ENCODE measurements at places on chromosomes 1 and 21.

- no peak for DNase-seq
These were observed 292.5 kb downstream of the TTLL7 start for GRCh38 chr1:83706354-83706938.

- DNase-seq, result no peak
These were observed 5.8 kb downstream of the CSRP1 start for GRCh38 chr1:201501144-201501543.

GRCh38 chr21:41373253-41373652 is 11.4 kb downstream of the MX2 start:
- no peak for DNase-seq

DNA sequence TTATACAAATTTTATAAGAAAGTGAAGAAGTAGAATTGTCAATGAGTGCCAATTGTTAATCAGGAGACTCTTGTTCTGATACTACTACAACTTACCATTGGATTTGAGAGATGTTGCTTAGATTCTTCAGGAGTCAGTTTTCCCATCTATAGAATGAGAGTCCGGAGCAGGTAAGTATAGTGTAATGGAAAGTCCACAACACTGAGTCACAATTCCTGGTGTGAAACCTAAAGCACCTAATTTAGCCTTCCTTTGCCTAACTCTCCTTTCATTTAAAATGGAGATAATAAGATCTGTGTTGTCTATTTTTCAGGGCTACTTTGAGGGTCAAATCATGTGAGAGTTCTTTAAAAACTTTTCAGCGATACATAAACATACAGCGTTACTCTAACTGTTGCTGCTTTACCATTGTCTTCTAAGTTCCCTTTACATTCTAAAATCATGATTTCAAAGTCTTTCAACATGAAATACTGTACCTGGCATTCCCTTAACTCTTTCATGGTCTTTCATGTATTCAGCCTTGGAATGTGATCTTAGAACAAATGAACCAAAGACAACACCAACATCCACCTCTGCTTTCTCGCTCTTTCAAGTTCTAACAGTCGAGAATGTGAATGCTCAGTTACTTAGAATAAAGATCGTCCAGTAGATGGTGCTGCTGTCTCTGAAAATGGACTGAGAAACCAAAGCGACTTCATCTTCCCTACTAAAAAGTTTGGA is 90.9 kb downstream of the SLC30A10 start:
- DNase-seq, result no peak

GRCh38 chr1:224507771-224508523 is 73.3 kb upstream of the WDR26 start:
- no peak for DNase-seq

- DNase-seq, result no peak
These were observed 76.1 kb upstream of the HOOK1 start for GRCh38 chr1:59738591-59739015.

GRCh38 chr1:236944556-236944955 is 59.7 kb downstream of the MT1HL1 start:
- no peak for DNase-seq

DNA sequence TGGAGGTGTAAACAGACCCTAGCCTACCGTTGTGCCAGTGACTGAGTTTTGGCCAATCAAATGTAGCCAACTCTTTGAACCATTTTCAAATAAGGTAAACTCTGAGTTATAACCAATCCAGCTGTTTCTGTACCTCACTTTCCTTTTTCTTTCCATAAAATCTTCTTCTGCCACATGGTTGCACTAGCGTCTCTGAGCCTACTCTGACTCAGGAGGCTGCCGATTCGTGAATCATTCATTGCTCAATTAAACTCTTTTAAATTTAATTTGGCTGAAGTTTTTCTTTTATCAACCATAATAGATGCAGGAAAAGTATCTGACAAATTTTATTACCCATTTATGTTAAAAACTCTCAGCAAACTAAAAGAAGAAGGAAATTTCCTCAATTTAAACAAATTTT is 111.5 kb upstream of the LYPLAL1 start:
- no peak for DNase-seq

DNA sequence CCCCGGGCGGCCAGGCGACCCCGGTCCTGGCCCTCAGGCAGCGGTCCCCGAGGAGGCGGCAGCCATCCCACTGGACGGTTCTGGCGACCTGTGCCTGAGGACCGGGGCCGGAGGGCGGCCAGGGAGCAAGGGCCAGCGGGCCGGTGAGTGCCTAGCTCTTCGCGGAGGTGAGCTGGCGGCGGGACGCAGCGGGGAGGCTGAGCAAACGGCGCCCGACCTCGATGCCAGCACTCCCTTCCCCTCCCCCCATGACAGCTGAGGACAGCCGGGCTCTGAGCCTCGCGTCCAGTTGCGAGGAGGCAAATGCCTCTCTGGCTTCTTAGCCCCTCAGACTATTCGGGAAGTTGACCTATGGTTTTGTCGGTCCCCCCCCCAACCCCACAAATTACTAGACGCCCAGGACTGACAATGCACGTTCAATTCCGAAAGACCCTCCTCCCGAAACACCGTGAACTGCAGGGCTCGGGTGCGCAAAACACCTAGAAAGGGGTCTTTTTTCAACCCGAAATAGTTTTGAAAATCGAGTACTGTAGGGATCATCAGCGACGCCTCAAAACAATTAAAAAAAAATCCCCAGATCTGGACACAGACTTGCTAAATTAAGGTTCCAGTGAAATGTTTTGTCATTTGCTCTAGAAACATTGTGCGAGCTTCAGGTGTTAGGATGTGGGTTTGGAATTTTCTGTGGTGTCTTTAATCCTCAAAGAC is 8.3 kb downstream of the CDKN2C start:
- DNase-seq, result no peak

GRCh38 chr1:33146003-33146402 is 35.8 kb downstream of the TRIM62 start:
- DNase-seq, result no peak

DNA sequence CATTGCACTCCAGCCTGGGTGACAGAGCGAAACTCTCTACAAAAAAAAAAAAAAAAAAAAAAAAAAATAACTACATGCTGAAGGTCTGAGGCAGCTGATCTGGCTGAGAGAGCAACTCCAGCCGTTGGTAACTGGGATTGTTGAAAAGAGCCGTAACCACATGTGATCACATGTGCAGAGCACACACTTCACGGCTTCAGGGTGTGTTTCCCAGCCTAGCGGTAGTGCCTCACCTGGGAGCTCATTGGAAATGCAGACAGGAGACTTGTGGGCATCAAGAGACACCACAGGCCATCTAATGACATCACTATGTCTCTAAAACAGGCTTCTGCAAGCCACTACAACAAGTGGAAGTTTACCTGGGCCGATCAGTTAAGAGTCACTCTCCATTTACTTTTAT is 11.8 kb upstream of the OTUD7B start:
- no peak for DNase-seq

DNA sequence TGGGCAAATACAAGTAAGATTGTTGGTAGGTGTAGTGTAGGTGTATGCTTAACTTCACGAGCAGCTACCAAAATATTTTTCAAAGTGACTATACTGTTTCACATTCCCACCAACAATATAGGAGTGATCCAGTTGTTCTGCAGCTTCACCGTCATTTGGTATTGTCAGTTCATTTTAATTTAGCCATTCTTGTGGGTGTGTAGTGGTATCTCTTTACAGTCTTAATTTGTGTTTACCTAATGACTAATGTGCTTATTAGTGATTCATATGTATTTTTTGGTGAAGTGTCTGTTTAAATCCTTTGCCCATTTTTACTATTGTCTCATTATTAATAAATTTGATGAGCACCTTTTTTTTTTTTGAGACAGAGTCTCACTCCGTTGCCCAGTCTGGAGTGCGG is 35.4 kb downstream of the RCSD1 start:
- DNase-seq, result no peak
